Spleen (tissue), 13 donors: ENCODE measurements at places on chromosomes 6 and 20. TPM values are rescaled to one million over a fixed set of nuclear protein-coding genes. Genes with fewer than 3 reads are reported as not detected.

GRCh38 chr6:105452924-105453756, 50.3 kb upstream of the PREP start:
- peak; percentile 83 for DNase-seq

Gene BNIP5
- total RNA-seq = not detected

Gene PRDM1
- total RNA-seq = 54.0 TPM

- no peak for DNase-seq
These were observed 6.5 kb upstream of the DEFB112 start for GRCh38 chr6:50056242-50056641.

Gene TMEM217
- total RNA-seq = 0.84 TPM

DNA sequence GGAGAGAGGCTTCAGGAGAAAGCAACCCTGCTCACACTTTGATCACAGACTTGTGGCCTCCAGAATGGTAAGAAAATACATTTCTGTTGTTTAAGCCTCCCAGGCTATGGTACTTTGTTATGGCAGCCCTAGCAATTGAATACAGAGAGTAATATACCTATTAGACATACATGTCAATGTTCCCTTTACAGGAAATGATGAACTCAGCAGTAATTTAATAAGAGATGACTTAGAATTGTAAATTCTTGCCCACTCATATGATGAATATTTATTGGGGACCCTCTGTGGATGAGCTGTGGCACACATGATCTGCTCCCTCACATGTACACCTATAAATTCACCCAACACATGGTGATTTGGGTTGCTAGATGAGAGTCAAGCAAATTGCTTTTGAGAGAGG, 20.4 kb upstream of the FOXA2 start:
- no peak for DNase-seq

DNA sequence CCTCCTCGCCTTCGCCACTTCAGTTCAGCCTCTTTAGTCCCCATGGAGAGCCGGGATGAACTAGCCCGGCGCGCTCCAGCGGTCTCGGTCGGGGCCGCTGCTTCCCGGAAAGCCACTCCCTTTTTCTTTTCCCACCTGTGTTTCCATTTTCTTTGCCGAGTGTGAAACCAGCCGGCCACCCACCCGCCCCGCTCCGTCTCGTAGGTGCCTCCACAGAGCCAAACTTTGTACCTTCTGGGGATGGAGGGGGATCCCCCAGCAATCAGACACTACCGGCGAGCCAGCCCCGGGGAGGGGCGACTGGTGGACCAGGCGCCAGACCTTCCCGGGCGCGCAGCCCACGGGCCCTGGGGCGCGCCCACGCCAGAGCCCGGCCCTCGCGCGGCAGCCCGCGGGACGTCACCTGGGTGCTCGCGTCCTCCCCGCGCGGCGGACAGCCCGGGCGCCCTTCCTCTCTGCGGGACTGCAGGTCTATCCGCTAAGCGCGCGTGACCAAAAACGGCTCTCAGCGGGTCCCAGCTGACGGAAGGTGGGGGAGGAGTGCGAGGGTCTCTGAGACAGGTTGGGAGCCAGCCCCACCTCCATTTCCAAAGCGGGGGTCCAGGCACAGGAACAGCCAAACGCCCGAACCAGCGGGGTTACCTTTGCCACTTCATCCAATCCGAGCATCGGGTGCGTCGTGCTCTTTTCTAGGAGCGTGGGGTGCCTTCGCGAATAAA, at the start of gene MCHR2:
MCHR2 (minus strand) TSS at position 691 of the 719 bp plus-strand sequence. CDS start 38,076 bp downstream, outside the sequence.
- no peak for DNase-seq

DNA sequence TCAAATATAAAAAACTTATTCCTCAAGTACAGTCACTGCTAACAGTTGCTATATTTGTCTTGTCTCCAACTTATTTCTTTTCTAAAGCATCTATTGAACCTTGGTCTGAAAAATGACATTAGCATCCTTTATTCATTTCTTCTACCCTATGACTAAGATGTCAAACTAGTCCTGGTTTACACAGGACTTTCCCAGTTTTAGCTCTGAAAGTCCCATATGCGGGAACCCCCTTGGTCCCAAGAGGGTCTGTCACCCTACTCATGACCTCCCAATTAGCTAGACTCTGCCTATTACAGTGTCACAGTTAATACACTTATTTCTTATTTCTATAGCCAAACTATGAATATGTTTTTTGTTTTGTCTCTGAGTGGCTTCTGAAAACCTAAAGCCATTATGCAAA, 37.1 kb downstream of the PLEKHG1 start:
- DNase-seq = no peak

DNA sequence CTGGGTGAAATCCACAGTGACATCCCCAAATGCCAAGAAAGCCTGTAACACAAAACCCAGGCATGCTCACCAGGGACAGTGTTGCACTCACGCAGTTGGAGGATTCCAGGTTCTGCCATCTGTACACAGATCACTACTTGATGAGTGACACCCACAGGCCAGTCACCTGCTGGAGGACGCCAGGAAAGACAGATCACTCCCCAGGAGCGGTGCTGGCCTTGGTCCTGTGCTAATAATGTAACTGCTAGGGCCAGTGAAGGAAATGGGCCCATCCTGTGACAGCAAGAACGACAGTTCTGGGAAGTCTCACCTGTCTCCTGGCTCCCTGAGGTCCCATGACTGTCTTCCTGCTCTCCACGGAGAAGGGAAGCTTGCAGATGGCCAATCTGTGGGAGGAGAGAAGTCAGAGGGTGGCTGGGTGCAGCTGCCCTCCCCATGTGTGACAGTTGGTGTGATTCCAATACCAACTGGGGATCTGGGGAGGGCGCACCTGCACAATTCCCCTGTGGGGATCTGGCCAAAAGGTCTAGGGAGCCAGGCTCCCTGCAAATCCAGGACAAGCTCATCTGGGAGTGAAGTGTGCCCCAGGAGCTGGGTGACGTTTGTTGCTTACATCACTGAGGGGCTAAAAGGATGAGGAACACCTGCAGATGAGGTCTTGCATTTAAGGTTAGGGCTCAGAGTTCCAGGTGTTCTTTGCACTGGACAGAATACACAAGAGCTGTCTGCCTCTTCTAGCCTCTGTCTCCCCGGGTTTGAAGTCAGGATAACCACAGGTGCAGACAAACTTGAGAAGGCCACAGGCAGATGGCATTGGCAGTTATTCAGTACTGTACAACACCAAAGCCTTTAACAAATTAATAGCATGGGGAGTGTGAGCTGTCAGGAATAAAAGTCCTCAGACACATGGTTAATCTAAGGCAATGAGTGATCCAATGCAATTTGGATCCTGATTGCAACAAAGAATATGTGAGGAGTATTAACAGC, 10.3 kb downstream of the ZNF337 start:
- DNase-seq = peak; percentile 64

DNA sequence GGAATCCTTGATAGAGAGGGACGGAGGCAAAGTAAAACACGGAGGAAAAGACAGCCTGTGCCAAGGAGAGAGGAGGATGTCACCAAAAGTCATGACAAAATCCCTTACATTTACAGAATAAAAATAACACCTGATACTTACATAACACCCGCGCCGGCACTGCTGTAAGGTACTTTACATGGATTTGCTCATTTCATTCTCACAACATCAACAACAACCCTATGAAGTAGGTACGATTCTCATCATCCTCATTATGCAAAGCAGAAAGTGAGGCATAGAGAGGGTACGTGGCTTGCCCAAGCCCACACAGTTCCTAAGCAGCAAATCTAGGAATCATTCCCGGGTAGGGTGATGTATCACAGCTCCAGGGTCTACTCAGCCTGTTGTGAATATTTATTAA, 67.6 kb upstream of the NFATC2 start:
- no peak for DNase-seq

Gene PI16
- total RNA-seq = 0.94 TPM

Gene TRAPPC3L
- 6.3 TPM for total RNA-seq

Gene ARFGEF3
- 1.7 TPM for total RNA-seq

GRCh38 chr6:158752613-158753012, 66.6 kb downstream of the EZR start:
- DNase-seq = no peak

DNA sequence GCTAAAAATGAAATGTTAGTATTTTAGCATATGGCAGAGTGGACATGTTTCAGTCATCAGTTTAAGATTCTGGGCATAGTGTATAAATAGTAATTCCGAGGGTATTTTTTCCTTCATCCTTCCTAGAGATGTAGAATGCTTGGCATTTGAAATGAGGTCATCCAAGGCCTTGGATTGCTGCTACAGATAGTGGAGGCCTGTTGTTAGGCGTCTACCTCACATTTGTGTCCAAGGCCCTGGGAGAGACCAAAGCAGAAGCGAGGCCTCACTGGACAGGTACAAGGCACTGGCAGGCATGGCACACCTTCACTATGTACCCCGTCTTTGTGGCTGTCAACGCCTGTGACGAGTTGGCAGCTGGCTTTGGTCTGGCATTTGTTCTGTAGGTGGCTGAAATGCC, 58.0 kb downstream of the DTD1 start:
- no peak for DNase-seq

DNA sequence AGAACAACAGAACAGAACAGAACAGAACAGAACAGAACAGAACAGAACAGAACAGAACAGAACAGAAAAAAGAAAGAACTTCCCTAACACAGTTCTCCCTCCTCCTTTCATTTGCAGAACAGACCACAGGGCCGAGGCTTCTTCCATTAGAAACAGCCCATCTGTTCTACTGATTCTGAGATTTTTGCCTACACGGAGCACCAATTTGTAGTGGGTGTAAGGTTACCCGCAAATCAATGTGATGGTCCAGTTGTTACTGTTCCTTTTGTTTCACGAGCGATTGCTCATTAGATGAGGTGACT, 734 bp upstream of the OGFRL1 start:
- DNase-seq = no peak

DNA sequence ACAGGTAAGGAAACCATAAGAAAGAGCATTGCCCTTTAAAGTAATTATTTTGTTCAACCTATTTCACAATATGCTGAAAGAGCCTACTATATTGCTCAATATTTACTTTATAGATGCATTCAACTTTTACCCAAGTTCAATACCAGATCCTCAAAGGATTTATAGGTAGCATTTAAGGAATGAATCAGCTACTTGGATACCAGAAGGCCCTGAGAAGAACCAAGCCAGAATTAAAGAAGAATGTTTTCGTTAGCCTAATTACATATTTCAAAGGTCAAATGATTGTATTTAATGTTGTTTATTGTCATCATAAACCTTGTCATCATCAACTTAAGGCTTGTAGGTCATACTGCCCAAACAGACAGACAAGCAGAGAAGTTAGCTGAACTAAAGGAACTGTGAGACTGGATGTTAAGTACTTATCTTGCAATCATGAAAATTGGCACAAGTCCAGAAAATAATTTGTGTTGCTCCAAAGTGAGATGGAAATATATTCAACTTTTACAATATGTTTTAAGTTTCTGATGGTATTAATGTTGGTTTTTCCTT, 636.7 kb downstream of the RFPL4B start:
- DNase-seq = no peak

Gene CHMP4B
- 49.3 TPM for total RNA-seq

Gene CRYBG1
- 24.1 TPM for total RNA-seq

DNA sequence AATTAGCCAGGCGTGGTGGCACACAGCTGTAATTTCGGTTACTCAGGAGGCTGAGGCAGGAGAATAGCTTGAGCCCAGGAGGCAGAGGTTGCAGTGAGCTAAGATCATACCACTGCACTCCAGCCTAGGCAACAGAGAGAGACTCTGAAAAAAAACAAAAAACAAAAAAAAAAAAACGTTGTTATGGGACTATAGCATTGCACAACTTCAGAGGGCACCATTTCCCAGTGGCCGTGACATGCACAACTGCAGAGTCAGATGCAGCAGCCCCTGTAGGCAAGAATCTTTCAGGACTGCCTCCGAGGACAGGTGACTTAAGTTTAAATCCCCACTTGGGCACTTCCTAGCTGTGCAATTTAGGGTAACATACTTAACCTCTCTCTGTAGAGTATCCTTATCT, 64.0 kb downstream of the ZNF217 start:
- no peak for DNase-seq

GRCh38 chr6:53282741-53283140, 66.0 kb downstream of the ELOVL5 start:
- DNase-seq = no peak

Gene NKX2-4
- not detected for total RNA-seq

GRCh38 chr6:94600636-94601035, 976.7 kb upstream of the MANEA start:
- DNase-seq = no peak

DNA sequence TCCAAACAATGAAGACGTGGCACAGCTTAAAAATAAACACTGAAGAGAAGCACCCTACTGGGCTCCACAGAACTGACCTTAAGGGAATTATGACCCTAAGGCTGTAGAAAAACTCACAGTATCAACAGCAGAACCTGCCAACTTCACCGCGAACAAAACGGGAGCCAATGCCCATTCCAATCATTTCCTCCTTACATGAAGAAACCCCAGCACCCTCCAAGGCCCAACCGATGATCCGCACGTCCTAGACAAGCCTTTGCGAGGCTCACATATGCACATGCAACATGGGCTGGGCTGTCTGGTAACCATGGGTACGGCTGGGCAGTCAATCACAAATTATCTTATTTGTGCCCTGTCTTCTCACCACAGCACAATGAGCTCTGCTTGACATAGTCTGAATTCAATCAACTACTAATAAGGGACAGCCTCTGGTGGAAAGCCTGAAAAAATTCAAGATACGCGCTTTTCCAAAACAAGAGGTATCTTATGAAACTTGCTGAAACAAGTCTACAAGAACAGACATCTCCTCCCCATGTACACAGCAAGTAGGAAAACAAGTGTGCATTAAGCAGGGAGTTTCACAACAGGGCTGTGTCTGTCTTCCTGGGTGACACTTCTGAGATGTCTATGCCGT, 1.7 kb downstream of the DIDO1 start:
- no peak for DNase-seq

- no peak for DNase-seq
These were observed 46.7 kb upstream of the FNDC1 start for GRCh38 chr6:159122453-159122852.

GRCh38 chr6:74277777-74278186, 581.8 kb downstream of the CD109 start:
- no peak for DNase-seq

DNA sequence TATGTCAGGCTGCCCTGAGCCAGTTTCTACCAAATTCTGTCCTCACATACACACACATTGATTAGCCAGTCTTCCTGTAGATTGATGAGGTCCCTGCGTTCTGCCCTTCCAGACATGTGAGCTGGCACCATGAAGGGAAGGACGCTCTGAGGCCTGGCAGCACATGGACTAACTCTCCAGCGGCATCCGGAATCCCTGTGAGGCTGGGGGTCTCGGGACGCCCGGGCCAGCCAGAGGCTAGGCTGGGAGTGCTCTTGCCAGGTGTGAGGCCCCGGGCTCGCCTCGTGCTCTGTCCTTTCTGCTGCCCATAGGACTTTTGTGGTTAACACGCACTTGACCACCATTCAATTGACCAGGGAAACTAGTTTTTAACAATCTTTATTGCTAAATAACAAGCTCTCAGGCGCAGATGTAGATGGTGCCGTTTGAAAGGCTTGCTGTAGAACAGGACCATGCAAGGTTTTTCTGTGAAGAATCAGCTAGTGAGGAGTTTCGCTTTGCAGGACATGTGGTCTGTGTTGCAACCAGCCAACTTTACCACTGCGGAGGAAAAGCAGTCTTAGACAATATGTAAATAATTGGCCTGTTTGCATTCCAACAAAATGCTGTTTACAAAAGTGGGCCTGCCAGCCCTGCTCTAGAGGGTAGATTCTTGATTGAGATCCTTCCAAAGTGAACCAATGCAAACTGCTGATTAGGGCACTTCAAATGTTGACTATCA, 29.3 kb downstream of the FOXF2 start:
- no peak for DNase-seq

Gene CRISP3
- 5.7 TPM for total RNA-seq
